ENCODE measurements at places on chromosomes 16 and 17. TPM values are rescaled to one million over a fixed set of nuclear protein-coding genes. Genes with fewer than 3 reads are reported as not detected.

- DNase-seq: no peak
These were observed 18.3 kb upstream of the RASD1 start for GRCh38 chr17:17514361-17514992.

DNA sequence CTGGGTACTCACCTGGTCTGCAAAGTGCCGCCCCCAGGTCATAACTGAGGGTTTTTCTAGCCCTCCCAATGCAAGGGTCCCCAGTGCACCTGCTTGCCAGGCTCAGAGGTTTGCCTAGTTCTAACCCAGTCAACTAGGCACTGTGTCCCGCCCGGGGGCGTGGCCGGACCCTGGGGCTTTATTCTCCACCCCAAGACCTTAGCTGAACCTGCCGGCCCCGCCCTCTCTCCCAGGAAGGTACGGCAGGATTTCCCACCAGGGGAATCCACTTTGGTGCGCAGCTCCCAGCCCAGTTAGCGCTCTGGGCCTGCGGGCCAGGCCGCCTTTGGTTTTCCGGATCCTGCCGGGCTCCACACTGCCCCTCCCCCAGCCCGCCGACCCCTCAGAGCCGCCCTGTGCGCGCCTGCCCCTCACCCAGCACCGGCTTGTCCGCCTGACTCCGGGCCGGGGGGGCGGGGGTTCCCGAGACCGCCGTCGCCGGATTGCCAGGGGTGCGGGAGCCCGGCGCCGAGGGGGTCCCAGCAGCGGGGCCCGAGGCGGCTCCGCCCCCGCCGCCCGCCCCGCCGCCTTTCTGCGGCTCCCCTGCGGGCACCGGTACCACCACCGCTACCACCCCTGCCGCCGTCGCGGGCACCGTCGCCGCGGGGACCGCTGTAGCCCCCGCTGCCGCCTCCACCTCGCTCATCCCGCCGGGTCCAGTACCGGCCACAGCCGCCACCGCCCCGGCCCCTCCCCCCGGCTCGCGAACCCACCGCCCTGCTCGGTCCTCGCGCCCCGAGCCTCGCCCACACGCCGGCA is 424 bp downstream of the YBX2 start:
- DNase-seq: no peak

The LLGL2 gene
- total RNA-seq: 8.2 TPM

The TEKT5 gene
- not detected for total RNA-seq

Measured in mesenteric fat pad (tissue), 1 donor.